ENCODE measurements at places on chromosomes 12 and 14.
A peak's percentile ranks its signal among the peaks of the same experiment; 100 is the strongest.

- no peak for DNase-seq
Observed at GRCh38 chr12:117360222-117360550, 1.2 kb downstream of the NOS1 start.

GRCh38 chr12:112121780-112122565 lies 3.4 kb upstream of the TRAFD1 start:
- DNase-seq = no peak

GRCh38 chr12:29889737-29890136 lies 106.0 kb upstream of the TMTC1 start:
- no peak for DNase-seq

DNA sequence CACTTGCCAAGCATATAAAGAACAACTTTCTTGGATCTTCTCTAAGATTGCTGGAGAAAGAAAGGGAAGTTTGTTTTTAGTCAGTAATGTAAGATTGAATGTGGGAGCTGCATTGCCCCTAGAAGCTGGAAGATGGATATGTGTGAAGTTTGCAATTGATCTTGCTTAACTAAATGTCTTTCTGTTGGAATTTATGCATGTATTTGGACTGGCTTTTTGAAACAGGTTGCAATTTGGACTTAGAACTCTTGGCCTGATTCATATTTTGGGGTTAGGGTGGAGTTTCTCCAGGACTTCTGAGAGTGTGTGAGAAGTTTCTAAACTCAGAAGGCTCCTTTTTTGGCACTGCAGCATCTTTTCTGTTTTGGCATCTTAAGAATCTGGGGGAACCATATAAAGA lies 26.4 kb downstream of the IFT43 start:
- no peak for DNase-seq

DNA sequence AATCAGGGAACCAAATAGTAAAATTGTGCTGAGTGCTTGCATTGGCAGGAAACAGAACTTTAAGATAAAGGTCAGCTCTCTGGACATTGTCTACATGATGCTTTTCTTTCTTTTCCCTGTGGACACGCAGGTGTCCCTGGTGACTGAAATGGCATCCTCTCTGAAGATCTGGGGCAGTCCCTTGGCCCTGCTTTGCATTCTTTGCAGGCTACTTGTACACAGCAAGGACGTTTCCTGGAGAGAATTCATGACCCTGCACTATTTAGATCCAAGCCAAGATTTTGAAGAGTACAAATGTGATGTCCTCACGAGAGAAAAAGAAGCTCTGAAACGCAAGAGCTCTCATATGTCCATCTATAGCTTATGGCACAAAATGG lies 11.3 kb upstream of the EDDM3A start:
- DNase-seq = no peak

DNA sequence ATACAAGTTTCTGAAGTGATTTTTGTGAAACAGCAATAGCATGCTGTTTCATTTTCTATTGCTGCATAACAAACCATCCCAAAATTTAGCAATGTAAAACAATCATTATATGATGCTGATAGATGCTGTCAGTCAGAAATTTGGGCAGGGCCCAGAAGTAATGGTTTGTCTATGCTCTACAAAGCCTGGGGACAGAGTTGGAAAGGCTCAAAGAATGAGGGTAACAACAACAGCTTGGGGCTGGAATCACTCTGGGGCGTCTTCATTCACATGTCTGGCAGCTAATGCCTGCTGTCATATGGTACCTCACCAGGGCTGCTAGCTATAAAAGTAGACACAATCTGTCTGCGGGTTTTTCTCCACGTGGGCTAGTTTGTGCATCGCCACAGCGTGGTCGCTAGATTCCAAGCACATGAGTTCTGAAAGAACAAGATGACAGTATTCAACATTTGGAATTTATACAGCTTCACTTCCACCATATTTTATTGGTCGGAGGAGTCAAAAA lies 176.5 kb downstream of the BMP4 start:
- no peak for DNase-seq

- peak; percentile 64 for DNase-seq
Observed at GRCh38 chr14:56587701-56588100, 8.1 kb downstream of the TMEM260 start.

- DNase-seq = no peak
Observed at GRCh38 chr14:30223966-30224365, 296.3 kb upstream of the PRKD1 start.

- no peak for DNase-seq
Observed at GRCh38 chr12:109127533-109128242, 11.3 kb downstream of the ACACB start.

DNA sequence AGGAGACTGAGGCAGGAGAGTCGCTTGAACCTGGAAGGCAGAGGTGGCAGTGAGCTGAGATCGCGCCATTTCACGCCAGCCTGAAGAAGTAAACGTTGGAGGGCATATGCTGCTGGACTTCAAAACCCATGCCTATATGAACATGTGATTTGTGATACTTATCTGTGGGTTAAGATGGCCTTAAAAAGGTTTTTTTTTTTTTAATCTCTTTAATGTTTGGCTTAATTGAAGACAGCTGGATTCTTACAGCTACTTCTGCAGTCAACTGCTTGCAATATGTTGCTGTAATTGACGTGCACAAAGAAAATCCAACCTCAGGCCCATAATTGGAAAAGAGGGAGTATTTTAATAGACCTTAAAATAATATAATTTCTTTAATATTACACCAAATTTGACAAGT lies 1.5 kb upstream of the B3GNT4 start:
- no peak for DNase-seq

- DNase-seq = no peak
Observed at GRCh38 chr12:50960130-50960529, 7.8 kb downstream of the HIGD1C start.

DNA sequence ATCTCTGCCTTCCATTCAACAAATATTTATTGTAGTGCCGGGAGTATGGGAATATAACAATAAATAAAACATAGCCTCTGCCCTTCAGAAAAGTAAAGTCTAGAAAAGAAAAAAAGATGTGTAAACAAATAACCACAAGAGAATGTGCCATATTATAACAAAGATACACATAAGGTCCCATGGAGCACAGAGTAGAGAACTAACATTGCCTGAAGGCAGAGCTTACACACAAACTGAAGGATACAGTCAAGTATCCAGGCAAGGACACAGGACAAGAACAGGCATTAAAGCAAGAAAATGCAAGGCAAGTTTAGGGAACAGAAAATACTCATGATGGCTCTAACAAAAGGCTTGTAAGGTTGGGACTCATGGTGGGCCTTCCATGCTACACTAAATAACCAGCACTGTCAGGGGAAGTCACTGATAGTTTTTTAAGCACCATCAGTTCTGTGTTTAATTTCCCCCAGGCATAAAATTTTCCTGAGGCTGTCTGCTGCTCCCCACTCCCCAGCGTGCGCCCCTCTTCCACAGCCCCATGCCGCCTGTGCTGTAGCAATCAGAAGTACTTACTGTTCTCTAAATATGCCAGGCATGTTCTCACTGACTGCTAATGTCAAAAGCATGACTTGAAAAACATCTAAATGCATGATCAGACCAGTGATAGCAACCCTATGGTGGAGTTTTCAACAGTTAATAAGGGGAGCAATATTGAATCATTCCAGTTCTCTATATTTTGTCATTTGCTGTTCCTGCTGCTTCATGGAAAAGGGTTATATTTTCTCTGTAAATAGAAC lies 77.8 kb downstream of the ANKS1B start:
- DNase-seq = no peak

GRCh38 chr12:93325855-93326254 lies 51.9 kb upstream of the NUDT4 start:
- DNase-seq = no peak

DNA sequence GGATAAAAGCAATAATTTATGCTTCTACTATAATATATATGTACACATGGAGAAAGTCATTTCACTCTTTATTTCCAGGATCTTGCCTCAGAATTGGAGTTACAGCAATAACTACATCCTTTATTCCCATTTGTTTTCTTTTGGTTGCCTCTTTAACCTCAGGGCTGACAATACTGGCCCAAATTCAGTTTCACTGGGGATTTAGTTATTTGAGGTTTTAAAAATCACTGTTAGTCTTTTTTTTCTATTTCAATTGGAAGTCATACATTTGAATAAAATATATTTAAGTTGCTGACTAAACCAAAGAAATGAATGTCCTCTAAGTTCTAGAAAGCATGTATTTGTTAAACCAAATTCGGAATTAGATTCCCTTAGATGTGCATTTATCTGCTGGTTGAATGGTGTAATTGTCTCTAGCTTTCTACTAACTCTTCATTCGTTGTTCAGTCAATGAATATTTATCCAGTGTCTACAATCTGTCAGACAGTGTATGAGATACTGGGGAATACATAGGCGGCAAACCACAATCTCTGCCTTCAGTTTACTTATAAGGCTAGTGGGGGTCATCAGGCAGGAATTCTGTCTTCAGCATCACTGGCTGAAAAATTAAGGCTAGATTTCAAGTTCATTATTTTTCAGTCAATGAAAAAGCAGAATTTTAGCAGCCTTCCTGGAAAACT lies 190.8 kb upstream of the ARHGAP5 start:
- no peak for DNase-seq

DNA sequence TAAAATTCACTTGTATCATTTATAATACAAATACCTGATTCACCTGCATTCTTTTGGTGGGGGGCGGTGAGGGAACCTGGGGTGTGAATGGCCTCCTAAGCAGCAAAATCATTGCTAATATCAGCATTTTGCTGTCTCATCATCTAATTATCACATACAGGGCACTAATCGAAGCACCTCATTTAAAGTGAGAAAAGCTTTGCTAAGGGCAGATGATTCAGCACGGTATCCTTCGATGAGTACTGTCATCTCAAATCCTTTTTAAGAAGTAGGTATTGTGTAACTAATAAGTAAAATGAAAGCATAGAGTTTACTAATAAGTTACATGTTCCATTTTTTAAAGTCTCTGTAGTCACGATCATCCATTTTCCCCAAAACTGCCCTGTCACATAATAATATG lies 278.1 kb upstream of the SOX5 start:
- DNase-seq = no peak

DNA sequence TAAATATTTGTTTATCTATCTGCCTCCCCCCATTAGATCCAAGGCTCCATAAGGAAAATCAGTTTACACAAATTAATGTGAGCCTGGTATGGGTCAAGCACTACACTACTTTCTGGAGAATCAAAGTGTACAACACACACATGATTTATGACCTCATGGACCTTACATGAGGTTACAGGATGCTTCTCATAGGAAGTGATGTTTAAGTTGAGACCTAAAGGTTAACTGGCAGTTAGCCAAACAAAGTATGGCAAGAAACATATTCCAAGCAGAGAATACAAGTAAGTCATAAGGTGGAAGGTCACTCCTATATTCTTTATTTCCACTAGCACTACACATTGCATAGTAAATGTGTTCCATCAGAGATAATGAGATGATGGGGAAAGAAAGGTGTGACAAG lies 39.2 kb downstream of the OSBPL8 start:
- no peak for DNase-seq

DNA sequence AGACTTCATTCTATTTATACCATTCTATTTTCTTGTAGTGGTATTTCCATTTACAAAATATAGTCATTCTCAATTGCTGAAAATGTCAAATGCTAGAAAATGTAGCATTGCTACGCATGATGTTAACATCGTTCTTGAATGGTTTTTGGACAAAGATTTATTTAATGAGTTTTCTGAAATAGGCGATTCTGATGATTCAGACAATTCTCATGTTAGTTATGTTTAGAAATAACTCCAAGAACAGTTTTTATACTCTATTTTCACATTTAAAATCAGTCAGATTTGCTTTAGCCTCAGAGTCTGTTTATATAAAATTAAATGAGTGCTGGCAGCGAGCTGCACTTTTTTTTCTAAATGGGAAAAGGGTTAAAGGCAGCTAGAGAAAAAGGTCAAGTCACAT lies 414.8 kb upstream of the MGAT4C start:
- no peak for DNase-seq

- DNase-seq = no peak
Observed at GRCh38 chr14:71620401-71620800, 311.8 kb upstream of the RGS6 start.

GRCh38 chr12:90062799-90063198 lies 354.2 kb upstream of the ATP2B1 start:
- DNase-seq = no peak

- DNase-seq = no peak
Observed at GRCh38 chr12:92928421-92928961, 604 bp downstream of the EEA1 start.

GRCh38 chr14:96945721-96946120 lies 148.5 kb downstream of the VRK1 start:
- no peak for DNase-seq

DNA sequence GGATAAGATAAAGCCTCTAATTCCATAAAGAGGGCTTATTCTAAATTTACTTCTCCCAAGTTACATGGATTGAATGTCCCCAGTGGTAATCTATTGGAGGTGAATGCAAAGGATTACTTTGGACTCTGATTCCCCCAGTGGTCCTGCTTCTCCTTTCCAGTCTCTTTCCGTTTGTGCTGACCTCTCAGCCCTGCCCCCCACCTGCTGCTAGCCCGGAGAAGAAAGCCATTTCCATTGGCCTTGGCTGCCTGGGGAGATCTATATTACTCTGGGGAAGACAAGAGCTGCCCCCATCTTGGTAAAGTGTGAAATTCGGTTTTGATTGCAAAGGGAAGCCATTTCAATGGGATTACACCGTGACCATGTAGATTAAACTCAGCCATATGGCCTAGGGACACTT lies 13.3 kb downstream of the ASCL1 start:
- DNase-seq = no peak

DNA sequence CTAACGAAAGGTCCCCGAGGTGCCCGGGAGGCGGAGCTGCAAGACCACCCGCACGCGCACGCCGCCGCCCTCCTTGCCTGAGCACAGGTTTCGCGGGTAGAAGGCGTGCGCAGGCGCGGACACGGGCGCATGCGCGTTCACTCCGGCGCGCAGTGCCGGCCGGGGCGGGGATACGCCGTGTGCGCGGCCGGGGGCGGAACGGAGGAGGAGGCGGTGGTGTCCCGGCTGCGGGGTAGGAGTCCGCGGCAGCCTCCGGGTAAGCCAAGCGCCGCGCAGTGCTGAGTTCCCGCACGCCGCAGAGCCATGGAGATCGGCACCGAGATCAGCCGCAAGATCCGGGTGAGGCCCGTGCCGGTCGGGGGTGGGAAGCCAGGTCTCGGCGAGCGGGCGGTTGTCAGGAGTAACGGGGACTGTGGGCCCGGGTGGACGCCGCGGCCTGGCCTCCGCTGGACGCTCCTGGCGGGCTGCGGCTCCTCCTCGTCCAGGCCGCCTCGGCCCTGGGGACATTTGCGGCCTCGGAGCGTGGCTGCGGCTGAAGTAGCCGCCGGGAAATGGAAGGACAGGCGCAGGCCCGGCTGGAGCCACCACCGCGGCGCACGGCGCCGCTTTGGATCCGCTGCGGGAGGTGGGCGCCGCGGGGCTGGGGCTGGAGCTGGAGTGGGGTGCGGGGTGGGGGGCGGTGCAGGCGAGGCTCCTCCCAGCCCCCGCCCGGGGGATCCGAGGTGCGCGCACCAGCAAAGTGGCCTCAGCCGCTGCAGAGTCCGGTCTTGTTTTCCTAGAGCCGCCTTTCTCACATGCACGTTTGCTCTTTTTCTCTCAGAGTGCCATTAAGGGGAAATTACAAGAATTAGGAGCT lies at the start of gene ZC3H14:
Gene ZC3H14 (plus strand): TSS at position 207 of the 856 bp plus-strand sequence. CDS start 97 bp downstream, at position 304.
- peak; percentile 87 for DNase-seq

DNA sequence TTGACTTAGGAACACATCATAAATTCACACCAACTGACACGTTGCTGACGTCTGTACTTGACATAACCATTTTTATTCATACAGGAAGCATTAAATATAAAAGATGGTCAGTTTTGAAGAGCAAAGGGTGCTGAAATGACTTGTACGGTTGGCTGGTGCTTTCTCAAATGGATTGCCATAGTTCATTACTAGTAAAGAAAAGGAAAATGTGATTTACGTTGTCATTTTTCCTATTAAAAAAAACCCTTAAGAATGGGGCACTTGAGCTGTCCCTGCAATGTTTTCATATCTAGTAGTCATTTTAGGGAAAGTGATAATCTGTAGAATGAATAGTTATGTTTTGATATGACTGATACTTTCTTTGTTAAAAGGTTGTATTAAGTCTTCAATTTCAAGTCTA lies 22.5 kb upstream of the MANSC4 start:
- no peak for DNase-seq

Measured in NCI-H1930 (cell line).